ENCODE measurements at places on chromosomes 1 and 21. TPM values are rescaled to one million over a fixed set of nuclear protein-coding genes. Genes with fewer than 3 reads are reported as not detected.

- H3K4me1 ChIP-seq: peaks cover 22% of the 10 kb centered on the region
- no peak overlapping the region for H3K4me3 ChIP-seq
- H3K27ac ChIP-seq: no peak overlapping the region
- no peaks in the 10 kb centered on the region for H3K36me3 ChIP-seq
- no peaks in the 10 kb centered on the region for H3K27me3 ChIP-seq
- no peak for DNase-seq
These were observed 66.7 kb downstream of the KCNJ6 start for GRCh38 chr21:37849506-37850102.

DNA sequence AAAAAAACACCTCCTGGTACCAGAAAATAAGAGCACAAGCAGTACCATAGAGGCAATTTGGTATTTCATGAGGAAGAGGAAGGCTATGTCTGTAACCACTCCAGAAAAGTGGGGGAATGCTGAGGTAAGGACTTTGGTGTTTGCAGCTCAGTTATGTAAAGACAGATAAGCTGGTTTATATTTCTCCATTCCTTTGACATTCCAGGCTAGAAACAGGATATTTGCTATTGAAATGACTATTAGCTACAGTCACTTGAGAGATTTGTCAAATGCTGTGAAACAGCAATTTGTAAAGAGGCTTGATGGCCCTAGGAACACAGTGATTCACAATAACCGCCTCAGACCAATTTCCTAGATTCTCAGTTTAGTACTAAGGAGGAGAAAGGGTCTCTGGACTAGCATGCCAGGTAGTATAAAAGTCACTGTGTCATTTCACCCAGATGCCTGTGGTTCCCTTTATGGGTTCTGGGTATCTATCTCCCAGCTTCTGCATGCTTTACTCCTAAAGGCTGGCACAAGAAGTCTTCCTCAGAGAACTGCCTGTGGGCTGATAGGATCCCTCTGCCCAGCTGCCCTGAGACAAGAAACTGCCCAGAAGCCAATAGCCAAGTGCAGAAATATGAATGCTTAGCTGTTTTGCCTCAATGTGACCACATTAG is 80.5 kb downstream of the VCAM1 start:
- no peak overlapping the region for H3K4me3 ChIP-seq
- no peak for DNase-seq
- no peaks in the 10 kb centered on the region for H3K27me3 ChIP-seq
- H3K4me1 ChIP-seq: no peaks in the 10 kb centered on the region

DNA sequence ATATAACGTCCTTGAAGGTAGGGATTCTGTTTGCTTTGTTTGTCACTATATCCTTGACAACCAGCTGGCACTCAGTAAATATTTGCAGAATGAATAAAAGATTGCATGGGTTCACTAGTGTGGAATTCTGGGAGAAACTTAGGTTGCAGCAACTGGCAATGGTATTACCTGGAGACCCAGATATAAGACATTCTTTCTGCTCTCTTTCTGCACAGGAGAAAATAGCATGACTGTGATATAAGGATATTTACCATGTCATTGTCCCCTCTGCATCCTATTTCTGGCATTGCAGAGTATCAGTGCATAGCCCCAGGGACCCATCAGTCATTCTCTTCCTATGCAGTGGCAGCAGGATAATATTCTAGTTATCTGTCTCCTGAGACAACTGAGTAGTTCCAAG is 308.9 kb upstream of the LRRC7 start:
- DNase-seq: no peak
- no peaks in the 10 kb centered on the region for H3K27me3 ChIP-seq
- H3K36me3 ChIP-seq: no peaks in the 10 kb centered on the region
- H3K4me3 ChIP-seq: no peak overlapping the region
- H3K4me1 ChIP-seq: peaks cover 11% of the 10 kb centered on the region

- no peak overlapping the region for H3K4me3 ChIP-seq
- H3K4me1 ChIP-seq: peaks cover 6% of the 10 kb centered on the region
- no peaks in the 10 kb centered on the region for H3K36me3 ChIP-seq
- DNase-seq: no peak
These were observed 8.5 kb upstream of the BSND start for GRCh38 chr1:54989968-54990810.

GRCh38 chr21:37673801-37674575 is 242.3 kb downstream of the KCNJ6 start:
- H3K4me1 ChIP-seq: peaks cover 7% of the 10 kb centered on the region
- no peak for DNase-seq
- no peaks in the 10 kb centered on the region for H3K36me3 ChIP-seq
- no peak overlapping the region for H3K4me3 ChIP-seq
- H3K27me3 ChIP-seq: no peaks in the 10 kb centered on the region
- no peak overlapping the region for H3K27ac ChIP-seq

ELAPOR1 gene
- 135 TPM for total RNA-seq

FCRL4 gene
- total RNA-seq: not detected

FAM167B gene
- not detected for total RNA-seq

FCGR1A gene
- total RNA-seq: 3.1 TPM

LCE2C gene
- total RNA-seq: not detected

Data from body of pancreas (tissue), 4 donors.